ENCODE measurements at places on chromosomes 7 and 10. TPM values are rescaled to one million over a fixed set of nuclear protein-coding genes. Genes with fewer than 3 reads are reported as not detected.

UPP1 gene
- total RNA-seq: 71.3 TPM

CDK14 gene
- 0.37 TPM for total RNA-seq

DLG5 gene
- 28.8 TPM for total RNA-seq

FFAR4 gene
- total RNA-seq: 0.31 TPM

TMEM236 gene
- total RNA-seq: 0.08 TPM

PAPOLB gene
- not detected for total RNA-seq

TMEM130 gene
- total RNA-seq: 0.19 TPM

BET1 gene
- total RNA-seq: 22.2 TPM

GIMAP7 gene
- total RNA-seq: not detected

OGDHL gene
- 0.15 TPM for total RNA-seq

Data from A549 treated with DMSO at 1 μM for 4 hours (cell line).